ENCODE measurements at places on chromosomes 12 and 14.

DNA sequence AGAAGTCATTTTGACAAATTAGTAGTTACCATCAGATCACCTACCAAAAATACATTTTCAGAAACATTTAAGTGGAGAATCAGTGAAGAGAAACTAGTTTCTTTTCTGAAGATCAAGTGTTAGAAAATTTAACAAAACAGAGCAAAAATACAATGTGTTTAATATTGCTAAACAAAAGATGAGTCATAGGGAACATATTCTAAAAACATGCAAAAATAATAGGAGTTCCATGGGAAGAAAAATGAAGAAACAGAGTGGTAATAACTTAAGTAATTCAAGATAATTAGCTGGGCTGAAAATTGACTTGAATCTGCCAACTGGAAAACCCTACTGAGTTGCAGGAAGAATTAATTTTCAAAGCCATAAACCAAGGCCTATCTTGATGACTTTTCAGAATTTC is 111.5 kb upstream of the KITLG start:
- no peak for DNase-seq

DNA sequence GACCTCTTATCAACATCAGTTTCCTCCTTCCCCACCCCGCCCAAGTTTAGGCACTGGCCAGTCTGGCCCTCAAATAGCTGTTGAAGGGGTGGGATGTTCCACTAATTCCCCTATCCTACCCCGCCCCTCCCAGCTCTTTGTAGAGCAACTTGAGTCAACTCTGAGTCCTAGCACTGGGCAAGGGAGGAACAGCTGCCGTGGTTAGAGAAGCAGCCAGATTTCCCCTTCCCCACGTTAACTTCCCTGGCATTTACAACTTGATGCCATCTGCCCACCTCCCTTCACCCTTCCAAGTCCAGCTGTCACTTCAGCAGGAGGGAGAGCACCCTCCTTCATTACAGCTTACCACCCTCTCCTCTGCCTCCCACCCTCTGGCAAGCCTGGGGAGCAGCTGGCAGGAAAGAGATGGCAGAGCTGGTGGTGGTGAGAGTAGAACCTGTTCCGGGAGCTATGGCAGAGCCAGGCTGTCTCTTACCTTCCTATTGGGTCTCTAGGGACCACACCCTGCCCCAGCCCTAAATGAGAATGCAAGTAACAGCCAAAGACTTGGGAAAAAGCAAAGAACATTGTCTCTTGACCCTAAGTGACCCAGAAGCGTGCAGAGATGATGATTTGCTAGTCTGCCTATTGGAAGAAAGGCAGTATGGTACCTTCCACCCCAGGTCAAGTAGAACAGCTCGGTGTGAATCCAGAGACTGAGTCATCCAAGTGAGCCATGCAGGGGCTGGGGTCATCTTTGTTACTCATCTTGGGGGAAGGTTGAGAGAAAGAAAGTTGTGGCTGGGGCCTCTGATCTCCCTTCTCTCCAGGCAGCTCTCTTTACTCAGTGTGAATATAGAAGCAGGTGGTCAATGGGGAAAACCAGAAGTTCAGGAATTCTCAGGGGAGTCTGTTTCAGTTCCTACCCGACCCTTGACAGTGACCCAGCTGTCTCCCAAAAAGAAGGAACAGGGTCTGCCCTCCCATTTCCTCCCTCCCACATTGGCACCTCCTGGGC is 1.5 kb downstream of the BLOC1S1 start:
- no peak for DNase-seq

GRCh38 chr14:100967178-100967577 is 63.7 kb upstream of the RTL1 start:
- DNase-seq, result no peak

DNA sequence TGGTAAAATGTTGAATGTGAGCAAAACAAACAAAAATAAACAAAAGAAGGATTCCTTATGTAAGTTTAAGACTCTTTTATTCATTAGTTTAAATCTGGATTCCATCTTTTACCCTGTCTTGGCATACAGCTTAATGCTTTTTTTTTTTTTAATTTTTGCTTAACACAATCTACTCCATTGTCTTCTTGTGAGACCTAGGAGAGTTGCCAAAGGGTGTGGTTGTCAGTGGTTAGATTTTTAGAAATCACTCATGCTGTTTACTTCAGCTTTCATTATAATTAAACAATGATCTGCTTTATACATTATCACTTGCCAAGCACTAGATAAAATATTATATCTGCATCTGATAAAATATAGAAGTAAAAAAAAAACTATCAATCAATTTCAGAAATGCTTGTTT is 77.7 kb upstream of the KITLG start:
- no peak for DNase-seq

DNA sequence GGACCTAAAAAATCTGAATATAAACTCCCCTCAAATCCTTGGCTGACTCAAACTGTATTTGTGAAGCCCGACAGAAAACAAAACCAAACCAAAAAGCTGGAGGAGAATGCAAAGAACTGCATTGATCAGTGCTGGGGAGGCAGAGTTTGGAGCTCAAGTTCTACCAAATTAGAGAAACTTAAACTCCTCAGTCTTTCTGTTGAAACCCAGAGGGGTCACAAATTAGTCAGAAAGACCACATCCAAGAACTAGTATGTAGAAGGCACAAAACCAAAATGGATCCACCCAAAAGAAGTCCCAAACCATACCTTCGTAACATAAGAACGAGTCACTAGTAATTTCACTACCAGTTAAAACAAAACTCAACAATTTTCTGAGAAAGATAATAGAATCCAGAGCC is 15.3 kb upstream of the PRKAB1 start:
- no peak for DNase-seq

GRCh38 chr14:96911499-96912149 is 114.4 kb downstream of the VRK1 start:
- no peak for DNase-seq

DNA sequence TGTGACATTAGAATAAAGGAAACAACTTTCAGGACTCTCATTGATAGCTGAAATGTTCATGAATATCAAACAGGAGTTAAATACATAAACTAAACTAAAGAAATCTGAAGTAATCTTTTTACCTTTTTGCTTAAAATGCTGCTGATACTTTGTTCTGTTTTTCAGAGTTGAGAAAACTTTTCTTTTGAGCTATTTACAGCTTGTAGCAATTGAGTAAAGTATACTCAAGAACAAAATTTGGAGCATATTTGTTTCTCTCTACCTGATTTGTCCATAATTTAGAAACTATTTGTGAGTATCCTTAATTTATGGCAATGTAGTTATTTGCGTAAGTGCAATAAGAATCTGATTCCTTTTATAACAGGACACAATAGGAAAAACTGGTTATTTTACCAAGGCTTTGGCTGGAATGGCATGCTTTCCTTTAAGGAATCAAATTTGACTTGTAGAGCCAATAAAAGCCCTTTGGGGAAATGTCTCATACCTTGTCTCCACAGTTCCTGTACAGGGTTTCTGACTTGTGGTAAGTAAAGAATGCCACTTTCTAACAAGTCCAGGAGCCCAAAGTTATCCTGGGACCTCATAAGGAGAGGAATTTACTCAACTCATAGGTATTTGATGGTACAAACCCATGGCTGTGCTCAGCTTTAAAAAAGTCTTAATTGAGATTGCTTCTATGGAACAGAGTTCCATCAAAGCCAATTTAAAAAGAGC is 195.7 kb downstream of the TMEM117 start:
- DNase-seq, result no peak

DNA sequence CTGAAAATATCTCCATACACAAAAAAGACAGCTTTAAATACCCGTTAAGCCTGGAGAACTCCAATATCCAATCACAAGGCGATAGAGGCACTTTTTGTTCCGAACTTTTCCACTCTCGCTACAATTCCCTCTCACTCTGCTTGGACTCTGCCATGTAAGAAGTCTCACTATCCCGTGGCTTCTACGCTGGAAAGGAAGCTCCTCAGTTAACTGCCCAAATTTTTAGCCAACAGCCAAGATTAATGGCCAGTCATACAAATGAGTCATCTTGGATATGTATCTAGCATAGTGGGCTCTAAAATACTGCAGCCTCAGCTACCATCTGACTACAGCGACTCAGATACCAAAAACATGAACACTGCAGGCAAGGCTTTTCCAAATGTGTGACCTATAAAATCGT is 45.5 kb upstream of the RERGL start:
- DNase-seq, result no peak

GRCh38 chr14:73269729-73270531 is 32.6 kb downstream of the PAPLN start:
- DNase-seq, result no peak

GRCh38 chr12:946212-946611 is 3.3 kb downstream of the RAD52 start:
- no peak for DNase-seq

DNA sequence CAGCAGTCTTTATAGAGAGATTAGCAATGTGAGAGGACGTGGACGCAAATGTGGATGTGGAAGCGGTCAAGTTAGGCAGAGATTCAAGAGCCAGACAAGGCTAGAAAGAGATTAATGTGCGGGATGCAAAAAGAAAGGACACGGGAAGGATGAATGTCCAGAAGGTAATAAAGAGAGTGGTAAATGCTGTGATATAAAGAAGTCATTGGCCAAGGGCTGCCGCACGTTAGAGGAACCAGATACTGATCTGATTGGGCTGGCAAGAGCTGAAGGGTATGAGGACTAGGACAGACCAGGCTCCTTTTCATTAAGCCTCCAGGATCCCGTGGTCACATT is 59.5 kb downstream of the DHRS2 start:
- no peak for DNase-seq

DNA sequence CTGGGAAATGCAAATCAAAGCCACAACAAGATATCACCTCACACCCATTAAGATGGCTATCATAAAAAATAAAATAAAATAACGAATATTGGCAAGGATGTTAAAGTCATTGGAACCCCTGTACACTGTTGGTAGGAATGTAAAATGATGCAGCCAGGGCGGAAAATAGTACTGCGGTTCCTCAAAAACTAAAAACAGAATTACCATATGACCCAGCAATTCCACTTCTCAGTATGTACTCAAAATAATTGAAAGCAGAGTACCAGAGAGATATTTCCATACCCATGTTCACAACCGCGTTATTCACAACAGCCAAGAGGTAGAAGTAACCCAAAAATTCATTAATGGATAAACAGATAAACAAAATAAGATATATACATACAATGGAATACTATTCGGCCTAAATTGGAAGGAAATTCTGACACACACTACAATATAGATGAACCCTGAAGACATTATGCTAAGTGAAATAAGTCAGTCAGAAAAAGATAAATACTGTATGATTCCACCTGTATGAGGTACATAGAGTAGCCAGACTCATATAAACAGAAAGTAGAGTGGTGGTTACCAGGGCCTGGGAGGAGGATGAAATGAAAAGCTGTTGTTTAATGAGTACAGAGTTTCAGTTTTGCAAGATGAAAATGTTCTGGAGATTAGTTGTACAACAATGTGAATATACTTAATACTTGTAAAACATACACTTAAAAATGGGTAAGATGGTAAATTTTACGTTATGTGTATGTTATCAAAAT is 84.6 kb downstream of the TXNDC16 start:
- DNase-seq, result no peak

- DNase-seq, result no peak
Observed at GRCh38 chr12:30598889-30599288, 96.8 kb downstream of the IPO8 start.

- DNase-seq, result no peak
Observed at GRCh38 chr14:44712024-44712815, 205.1 kb upstream of the FSCB start.

DNA sequence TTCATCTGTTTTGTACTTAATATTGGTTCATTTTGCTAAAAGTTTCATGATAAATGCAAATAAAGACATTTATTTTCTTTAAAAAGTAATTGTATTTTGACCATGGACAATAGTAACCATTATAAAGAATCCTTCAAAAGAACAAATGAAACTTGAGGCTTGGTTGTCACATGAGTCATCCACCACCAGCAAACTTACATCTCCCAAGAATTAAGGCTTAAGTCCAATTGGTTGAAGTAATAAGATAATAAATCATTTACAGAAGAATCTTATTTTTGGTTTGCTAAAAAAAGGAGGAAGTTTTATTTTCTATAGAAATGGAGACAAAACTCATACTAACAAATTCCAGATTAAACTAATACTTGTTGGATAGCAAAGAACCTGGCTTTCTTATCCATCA is 84.8 kb upstream of the KITLG start:
- no peak for DNase-seq

DNA sequence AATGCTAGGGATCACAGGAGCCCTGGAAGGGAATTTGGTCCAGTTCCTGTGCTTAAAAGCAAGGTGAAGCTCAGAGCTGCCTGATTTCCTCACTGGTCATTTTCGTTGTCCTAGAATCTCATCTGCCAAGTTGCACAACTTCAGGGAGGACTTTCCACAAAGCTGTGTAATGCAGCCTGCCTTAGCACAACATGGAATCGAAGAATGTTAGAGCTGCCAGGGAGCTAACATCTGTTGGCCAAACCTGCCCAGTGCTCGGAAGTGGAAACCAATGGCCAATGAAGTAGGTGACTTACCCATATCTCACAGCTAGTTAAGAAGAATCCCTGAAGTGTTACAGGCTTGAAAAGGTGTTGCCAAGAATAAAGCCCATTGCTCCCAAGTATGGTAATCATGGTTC is 79.9 kb upstream of the SSTR1 start:
- no peak for DNase-seq

GRCh38 chr12:120537856-120538220 is 3.7 kb downstream of the RNF10 start:
- no peak for DNase-seq

- no peak for DNase-seq
Observed at GRCh38 chr14:103284574-103285467, 49.2 kb upstream of the EIF5 start.

DNA sequence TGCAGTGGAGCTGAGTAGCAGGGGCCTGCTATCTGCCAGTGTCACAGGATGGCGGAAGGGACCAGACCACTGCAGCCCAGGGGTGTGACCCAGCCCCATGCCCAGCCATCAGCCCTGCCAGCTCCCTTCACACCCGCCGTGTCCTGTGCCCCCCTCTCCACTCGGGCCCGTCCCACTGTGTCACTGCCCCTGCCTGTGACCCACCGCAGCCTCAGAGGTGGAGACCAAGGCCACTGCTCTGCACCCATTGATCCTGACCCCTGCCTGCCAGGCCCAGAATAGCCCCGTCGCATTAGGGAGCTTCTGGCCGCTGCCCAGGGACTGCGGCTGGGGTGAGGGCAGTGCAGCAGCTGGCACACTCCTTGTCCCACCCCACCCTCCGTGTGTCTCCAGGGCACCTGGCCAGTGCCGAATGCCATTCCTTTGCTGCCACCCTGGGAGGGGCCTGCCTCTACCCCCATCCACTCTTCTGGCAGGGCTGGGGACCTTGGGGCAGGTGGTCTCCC is 2.1 kb upstream of the CRIP2 start:
- DNase-seq, result no peak

All from A549 (cell line).